Regular cardiac myocyte (primary cell): ENCODE measurements at places on chromosomes 6 and 20. TPM values are rescaled to one million over a fixed set of nuclear protein-coding genes. Genes with fewer than 3 reads are reported as not detected.

OR2J3 gene
- total RNA-seq = not detected in 2 replicates

PRDM1 gene
- 0.58 and 2.0 TPM in 2 replicates for total RNA-seq

TFAP2B gene
- under 0.01 TPM in 2 replicates for total RNA-seq

PACRG gene
- total RNA-seq = under 0.01 TPM in 1 of 2 replicates, not detected in the other

COL11A2 gene
- 0.19 and 0.56 TPM in 2 replicates for total RNA-seq

FOXQ1 gene
- total RNA-seq = not detected in 2 replicates

PTCRA gene
- 0.19 TPM in 1 of 2 replicates, not detected in the other for total RNA-seq

SSTR4 gene
- not detected in 2 replicates for total RNA-seq

ID4 gene
- 14.1 and 27.0 TPM in 2 replicates for total RNA-seq

TNFRSF6B gene
- total RNA-seq = 2.7 and 8.7 TPM in 2 replicates

PBOV1 gene
- total RNA-seq = not detected in 2 replicates

SYCP2 gene
- total RNA-seq = 0.77 and 1.1 TPM in 2 replicates

GPR6 gene
- total RNA-seq = not detected in 2 replicates
